Gastroesophageal sphincter (tissue), 4 donors: ENCODE measurements at places on chromosomes 1 and 21. TPM values are rescaled to one million over a fixed set of nuclear protein-coding genes. Genes with fewer than 3 reads are reported as not detected.

Gene VTCN1
- not detected for total RNA-seq

Gene PIGR
- total RNA-seq, result 0.27 TPM

GRCh38 chr1:28278763-28279162, 19.4 kb downstream of the SESN2 start:
- no peak for ATAC-seq

GRCh38 chr1:20472121-20472520, 13.9 kb downstream of the CAMK2N1 start:
- ATAC-seq, result no peak

DNA sequence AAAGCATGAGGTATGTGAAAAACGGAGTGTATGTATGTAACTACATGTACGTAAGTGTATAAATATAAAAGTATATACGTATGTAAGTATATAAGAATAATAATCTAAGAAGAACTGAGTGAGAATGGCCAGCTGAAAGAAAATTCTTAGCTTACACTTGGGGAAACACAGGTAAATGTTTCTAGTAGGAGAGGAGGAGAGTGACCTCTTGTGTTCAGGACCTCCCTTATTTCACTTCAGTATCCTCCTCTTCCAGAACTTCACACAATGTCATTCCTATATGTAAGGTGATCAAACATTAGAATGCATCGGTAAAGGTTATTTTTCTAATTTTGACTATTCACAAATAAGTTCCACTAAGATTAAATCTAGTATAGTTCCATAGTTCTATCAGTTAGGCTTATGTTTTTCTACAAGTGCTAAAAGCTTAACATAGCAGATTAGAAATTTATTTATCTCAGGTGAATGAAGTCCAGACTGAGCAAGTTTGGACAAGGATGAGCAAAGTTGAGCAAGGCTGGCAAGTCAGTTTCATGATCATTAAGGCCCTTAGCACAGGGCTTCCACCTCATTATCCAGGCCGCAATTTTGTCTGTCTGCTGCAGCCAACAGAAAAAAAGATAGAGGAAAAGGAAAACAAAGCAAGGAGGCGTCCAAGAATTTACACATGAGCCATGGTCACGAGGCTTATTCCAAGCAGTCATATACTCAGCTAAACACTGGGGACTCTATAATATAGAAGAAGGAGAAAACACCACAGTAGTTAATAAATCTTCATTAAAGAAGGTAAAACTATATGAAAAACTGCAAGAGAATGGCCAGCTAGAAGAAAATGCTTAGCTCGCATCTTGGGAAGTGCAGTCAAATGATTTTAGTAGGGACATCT, 7.1 kb upstream of the MROH9 start:
- ATAC-seq, result no peak
